Bronchial smooth muscle cell (primary cell): ENCODE measurements at places on chromosomes 5 and 9. TPM values are rescaled to one million over a fixed set of nuclear protein-coding genes. Genes with fewer than 3 reads are reported as not detected.

PCDHA1 gene
- under 0.01 TPM in 2 replicates for total RNA-seq

IFNB1 gene
- total RNA-seq: not detected in 2 replicates

PCDHGA9 gene
- 2.9 and 3.8 TPM in 2 replicates for total RNA-seq

GRM6 gene
- under 0.01 TPM in 2 replicates for total RNA-seq

FOXD4L4 gene
- 0.17 and 0.32 TPM in 2 replicates for total RNA-seq

GLRA1 gene
- not detected in 2 replicates for total RNA-seq

ADCY2 gene
- total RNA-seq: under 0.01 TPM in 1 of 2 replicates, not detected in the other

MEIKIN gene
- total RNA-seq: not detected in 2 replicates

PTGES gene
- total RNA-seq: 48.9 and 74.7 TPM in 2 replicates

PCDHGA5 gene
- 1.6 and 2.0 TPM in 2 replicates for total RNA-seq
